Hypothalamus (tissue), 51 donors: ENCODE measurements at places on chromosomes 16 and 17.

DNA sequence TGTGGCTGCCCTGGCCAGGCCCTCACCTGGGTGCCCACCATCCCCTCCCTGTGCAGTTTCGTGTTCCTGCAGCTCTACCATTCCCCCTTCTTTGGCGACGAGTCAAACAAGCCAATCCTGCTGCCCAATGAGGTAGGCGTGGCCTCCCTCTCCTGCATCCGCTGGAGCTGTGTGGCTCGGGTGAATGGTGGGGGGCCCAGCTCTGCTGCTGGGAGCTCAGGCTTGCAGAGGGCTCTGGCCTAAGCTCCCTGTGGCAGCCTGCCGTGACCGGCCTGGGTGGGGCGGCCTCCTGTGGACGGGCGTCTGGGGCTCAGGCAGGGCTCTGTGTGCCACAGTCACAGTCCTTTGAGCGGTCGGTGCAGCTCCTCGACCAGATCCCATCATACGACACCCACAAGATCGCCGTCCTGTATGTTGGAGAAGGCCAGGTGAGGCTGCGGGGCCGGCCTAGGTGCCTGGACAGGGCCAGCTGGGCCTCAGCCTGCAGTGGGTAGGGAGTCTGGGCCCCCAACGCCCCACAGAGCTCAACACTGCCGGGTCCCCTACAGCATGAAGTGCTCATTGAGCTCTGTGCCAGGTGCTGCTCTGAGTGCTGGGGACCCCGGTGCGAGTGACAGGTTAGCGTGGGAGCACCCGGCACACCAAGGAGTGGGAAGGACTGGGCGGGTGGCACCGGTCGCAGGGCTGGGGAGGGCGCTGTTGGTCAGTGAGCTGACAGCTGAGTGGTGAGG lies 37.3 kb downstream of the TSC2 start:
- no peak for DNase-seq

DNA sequence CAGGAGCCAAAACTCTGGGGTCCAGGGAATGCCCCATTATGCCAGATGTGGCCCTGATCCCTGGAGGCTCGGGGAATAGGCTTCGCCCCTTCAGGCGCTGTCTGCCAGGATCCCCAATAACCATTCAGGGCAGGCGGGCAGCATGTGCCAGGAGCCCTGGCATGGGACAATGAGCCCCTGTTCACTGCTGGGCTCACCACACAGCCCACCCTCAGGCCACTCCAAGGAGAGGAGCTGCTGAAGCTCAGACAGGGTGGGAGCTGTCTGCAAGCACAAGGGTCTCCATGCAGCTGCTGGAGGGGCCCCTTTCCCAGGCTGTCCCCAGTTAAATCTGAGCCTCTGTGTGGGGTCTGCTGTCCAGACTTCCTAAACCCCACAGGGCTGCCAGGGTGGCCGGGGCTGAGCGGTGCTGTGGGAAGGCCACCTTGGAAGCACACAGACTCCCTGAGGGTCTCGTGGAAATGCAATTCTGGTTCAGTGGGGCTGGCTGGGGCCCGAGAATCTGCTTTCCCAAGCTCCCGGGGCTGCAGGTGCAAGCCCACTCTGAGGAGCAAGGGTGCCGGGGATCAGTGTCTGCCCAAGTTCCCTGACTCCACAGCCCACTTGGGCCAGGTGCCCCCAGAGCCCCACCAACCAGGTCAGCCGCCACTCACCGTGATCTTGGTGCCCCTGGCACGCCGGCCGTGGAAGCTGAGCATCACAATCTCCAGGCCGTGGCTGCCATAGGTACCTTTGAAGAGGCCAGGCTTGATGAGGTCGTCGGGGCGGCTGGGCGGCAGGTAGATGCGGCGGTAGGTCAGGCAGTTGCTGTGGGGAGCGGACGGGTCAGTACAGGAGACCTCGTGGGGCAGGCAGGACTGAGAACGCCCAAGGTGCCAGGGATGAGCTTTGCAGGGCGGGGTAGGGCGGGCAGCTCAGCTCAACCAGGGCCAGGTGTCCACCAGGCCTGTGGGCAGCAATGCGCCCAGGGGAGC lies 17.7 kb upstream of the C16orf95 start:
- DNase-seq: no peak

GRCh38 chr17:13008461-13008860 lies 9.4 kb downstream of the ELAC2 start:
- DNase-seq: no peak

- DNase-seq: no peak
Observed at GRCh38 chr17:34365340-34365739, 2.3 kb upstream of the CCL1 start.

DNA sequence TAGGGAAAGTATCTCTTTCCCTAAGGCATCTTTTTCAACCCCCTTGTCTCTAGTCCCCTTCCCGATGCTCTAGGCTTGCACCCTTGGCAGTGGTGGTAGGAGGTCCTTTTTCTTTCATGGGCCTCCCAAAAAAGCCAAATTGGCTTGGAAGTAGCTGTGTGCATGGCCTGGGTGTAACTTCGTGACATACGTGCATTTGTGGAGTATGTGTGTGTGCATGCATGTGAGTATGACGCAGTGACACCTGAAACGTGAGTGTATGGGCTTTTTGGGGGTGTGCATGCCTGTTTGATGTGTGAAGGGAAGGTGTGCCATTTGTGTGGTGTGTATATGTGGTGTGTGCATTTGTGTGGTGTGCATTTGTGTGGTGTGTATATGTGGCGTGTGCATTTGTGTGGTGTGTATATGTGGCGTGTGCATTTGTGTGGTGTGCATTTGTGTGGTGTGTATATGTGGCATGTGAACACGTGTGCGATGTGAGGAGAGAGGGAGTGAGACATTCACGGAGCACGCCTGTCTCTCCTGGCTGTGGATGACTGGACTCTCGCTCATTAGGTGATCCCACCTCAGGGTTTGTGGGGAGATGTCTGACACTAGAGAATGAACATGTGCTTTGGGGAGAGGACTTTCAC lies 15.7 kb downstream of the IGFBP4 start:
- no peak for DNase-seq

DNA sequence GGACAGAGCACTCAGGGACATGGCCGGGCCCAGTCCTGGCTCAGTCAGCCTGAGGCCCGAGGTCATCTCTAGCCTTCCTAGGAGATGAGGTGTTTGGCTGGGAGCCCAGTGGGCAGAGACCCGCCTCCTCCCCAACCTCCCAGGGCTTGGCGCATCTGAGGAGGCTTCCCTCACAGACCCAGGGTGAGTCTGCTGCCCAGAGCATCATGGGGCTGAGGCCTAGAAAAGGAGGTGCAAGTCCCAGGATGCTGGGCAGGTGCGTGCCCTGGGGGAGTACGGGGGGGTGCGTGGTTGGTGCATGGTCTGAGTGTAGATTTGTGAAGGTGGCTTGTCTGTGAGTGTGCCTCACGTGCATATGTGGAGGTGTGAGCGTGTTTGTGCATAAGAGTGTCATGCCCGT lies 4.7 kb downstream of the PDE6G start:
- DNase-seq: no peak

DNA sequence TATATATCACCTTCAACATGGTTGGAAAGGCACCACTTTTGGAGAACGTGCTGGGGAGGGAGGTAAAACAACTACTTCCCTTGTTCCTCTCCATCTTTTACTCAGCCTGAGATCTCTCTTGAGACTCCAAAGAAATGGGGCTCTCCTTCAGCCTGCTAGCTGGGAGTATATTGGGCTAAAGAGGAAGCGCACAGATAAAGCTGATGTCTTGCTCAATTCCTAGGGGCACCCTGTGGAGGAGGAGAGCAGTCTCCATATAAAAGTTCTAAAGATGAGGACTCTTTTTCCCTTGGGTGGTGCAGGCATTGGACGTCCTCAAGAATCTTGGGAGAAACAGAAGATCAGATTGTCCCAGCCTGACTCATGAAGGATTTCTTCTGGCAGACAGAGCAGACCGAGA lies 4.6 kb upstream of the ETV4 start:
- DNase-seq: no peak

- no peak for DNase-seq
Observed at GRCh38 chr17:47810200-47810821, 11.3 kb downstream of the OSBPL7 start.

DNA sequence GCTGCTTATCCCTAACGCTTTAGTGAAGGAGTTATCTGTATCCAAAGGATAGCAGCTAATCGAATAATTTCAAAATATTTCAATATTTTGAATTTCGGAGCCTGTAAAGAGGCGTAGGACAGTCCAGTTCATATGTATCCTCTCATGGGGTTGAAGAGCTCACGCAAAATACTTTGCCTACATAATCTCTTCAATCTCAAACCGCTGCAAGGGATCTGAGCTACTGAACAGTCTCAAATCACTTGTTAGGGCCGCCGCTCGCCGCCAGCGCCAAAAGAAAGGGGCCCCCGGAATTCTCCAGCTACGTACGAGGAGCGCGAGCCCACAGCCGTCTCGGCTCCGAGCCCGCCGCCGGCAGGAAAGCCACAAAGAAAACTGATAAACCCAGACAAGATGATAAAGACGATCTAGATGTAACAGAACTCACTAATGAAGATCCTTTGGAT lies 601 bp upstream of the RFWD3 start:
- DNase-seq: peak; percentile 11

DNA sequence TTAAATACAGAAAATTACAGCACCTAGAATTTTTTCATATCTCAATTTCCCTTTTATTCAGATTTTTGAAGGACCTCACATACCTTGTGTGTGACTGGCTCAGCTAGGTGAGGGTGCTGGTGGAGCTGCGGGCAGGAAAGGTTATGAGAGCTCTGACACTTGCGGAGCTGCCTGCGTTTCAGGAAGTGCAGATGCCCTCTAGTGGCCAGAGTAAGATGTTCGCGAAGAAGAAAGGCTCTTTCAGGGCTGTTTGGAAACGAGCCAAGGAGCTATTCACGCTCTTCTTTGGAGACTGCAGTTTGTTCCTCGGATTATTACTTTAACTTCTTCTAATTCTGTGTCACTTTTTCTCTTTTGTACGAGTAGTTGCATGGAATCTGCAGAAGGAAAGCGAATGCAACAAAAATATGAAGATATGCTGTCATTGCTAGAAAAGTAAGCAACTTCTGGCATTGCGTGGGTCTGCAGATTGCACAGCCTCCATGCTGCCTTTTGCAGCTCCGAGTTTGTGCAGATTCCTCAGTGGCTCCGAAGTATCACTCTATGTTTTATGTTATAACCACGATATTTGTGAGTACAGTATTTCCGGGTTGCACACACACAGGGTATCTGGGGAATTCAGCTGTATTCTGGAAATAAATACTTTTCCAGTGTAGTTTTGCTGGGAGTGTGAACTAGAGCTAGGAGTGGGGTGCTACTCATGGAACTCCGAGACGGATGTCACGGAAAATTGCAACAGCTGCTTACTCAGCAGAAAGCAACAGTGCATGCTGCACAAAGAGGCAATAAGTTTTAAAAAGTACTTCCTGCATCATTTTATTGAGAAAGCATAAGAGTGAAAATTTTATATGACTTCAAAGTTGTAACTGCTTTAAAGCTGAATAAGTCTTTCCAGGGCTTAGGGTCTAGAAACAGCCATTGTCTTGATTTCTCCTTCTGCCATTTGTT lies 46.3 kb downstream of the DNAH9 start:
- DNase-seq: peak; percentile 42

DNA sequence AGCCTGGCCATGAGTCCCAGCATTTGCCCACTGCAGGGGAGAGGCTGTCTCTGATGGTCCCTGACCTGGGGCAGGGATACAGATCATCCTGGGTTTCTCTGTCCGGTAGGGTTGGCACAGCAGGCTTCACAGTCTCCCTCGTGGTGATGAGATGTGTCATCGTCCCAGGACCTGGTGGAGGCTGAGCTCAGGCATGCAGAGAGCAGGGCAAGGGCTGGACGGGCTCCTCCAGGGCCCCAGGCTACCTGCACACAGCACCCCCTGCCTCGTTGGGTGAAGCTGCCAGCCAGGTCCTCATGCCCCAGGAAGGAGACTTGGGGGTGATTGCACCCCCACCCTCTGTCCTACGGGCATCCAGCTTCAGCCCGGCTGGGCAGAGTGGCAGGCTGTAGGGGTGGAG lies 155.8 kb upstream of the GSE1 start:
- no peak for DNase-seq

- DNase-seq: no peak
Observed at GRCh38 chr17:7846765-7847661, 7.9 kb upstream of the TMEM88 start.

DNA sequence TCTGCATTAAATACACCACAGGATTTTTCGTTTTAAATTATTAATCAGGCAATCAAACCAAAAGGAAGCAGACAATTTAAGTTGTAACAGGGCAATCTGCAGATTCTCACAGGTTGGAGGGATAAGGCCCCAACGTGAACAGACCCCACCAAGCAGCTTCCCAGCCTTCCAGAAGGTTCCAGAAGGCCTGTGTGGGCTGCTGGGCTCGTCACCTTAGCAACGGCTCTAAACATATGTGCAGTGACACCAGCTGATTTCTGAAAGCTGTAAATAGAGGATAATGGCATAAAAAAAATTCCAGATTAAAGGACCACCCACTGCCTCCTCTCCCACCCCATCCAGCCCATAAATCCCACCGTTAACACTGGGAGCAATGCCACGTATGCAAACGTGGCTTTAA lies 123.8 kb downstream of the ZNF778 start:
- no peak for DNase-seq

DNA sequence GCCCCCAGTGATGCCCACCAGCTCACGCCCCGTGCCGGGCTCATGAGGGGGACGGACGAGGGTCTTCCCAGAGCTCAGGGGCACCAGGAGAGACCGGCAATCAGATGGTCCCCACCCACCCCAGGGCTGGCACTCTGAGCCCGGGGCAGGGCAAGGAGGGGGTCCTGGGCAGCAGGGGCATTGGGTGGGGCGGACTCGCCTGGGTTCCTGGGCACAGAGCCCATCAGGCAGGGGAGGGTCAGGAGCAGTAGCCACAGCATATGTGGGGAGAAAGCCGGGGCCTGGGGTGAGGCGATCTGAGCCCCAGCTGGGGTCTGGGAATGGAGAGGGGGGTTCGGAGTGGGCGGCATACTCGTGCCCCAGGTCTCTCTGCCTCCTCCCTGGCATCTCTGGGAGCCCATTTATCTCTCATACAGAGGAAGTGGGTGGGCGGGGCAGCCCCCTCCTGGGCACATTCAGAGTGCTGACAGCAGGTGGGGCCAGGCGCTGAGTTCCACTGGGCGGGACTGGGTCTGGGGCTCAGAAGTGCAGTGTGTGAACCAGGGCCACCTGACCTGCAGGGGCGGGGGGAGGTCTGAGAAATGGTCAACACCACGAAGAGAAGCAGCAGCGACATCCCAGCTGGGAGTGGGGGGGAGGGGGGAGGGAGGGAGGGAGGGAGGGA lies 20.5 kb upstream of the UBE2I start:
- DNase-seq: no peak

GRCh38 chr17:10798910-10799309 lies 5.0 kb downstream of the TMEM238L start:
- DNase-seq: no peak

GRCh38 chr17:66567234-66568170 lies 265.1 kb downstream of the PRKCA start:
- peak; percentile 79 for DNase-seq

- no peak for DNase-seq
Observed at GRCh38 chr17:45413498-45413923, 19.2 kb downstream of the ARHGAP27 start.
